Hematopoietic multipotent progenitor cell (in vitro differentiated cells): ENCODE measurements at places on chromosomes 3 and 15. TPM values are rescaled to one million over a fixed set of nuclear protein-coding genes. Genes with fewer than 3 reads are reported as not detected.

GRCh38 chr3:177683586-177683985 is 486.3 kb upstream of the TBL1XR1 start:
- no peak for DNase-seq

Gene ALDH1L1
- under 0.01 TPM for total RNA-seq

DNA sequence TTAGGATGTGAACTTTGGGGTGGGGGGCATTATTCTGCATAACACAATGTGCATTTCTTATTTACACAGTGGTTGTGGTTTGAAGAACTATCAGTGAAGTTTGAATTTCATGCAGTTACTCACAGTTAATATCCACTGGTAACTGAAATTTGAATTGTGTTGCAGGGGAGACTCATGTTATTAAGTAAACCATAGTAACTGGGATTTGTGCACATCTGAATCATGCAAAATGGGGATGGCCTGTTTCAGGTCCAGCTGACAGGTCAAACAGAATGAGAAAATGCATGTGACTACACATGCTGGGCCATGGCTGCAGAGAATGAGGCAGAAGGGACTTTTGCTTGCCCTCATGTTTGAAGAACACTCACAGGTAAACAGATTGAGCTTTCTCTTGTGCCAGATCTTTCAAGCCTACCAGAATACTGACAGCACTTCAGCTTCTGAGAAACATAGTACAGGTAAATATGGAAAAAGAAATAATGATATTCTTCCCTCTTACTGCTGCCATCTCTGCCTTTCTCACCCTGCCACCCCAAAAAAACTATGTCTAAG is 115.0 kb downstream of the POLQ start:
- DNase-seq: no peak

DNA sequence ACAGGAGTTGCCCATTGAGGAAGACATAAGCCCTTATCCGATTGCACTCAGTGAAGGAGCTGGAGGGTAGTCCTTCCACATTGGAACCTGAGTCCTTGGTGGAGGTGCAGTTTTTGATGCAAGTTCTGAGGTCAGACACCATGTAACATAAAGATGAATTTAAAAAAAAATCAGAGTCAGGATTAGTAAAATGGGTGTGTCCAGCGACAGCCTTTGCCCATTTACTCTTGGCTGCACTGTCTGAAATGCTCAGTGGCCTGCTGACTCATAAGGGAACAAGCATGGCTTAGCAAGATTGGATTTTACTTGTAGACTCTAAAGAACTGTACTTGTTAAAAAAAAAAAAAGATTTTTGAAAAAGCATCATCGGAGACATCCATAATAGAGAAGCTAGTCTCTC is 241.1 kb upstream of the TOPAZ1 start:
- no peak for DNase-seq

GRCh38 chr3:51620543-51620942 is 50.5 kb upstream of the TEX264 start:
- DNase-seq: no peak

DNA sequence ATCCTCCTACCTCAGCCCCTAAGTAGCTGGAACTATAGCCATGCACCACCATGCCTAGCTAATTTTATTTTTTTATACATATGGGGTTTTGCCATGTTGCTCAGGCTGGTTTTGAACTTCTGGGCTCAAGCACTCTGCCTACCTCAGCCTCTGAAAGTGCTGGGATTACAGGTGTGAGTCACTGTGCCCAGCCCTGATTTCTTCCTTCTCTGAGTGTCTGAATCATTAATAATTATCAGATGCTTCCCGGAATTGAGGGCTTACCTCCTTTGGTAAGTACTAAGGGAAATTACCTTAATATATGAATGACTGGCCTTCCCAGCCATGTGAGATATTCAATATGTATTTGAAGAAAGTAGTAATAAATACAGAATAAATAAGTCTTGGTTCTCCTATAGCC is 7.2 kb downstream of the CLPX start:
- no peak for DNase-seq

Gene RBM5
- total RNA-seq: 267 TPM

- no peak for DNase-seq
Observed at GRCh38 chr3:64351713-64352638, 126.7 kb upstream of the PRICKLE2 start.

DNA sequence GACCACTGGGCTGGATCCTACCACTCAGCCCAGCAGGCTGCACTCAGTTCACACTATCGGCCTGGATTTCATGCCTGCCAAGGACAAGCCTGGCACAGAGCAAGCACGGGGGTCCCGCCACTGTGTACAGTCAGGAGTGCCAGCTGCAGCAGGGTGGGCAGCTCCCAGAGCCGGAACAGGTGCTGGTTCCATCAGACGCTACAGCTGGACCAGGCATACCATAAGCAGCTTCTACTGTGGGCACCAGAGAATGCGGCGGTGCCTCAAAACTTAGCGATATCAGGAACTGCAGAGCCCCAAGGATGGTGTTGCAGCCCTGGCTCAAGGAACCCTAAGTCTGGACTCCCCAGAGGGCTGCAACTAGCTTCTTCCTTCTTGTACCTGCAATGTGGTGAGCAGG is 124.8 kb downstream of the BCHE start:
- no peak for DNase-seq

DNA sequence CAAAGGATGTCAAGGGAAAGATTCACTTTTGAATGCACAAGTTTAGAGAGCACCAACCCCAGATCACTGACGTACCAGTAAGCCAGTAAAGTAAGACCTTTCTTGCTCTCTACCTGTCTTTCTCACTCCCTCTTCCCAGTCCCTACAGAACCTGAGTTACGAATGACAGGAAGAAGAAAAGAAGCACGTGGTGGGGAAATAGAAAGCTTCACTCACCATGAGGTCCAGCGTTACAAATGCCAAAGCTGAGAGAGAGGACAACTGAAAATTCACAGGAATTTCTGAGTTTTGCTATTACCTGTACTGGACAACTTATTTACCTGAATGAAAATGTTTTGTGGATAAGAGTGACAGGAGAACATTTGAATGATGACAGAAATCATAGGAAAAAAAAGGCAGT is 133.2 kb upstream of the GBE1 start:
- DNase-seq: no peak

DNA sequence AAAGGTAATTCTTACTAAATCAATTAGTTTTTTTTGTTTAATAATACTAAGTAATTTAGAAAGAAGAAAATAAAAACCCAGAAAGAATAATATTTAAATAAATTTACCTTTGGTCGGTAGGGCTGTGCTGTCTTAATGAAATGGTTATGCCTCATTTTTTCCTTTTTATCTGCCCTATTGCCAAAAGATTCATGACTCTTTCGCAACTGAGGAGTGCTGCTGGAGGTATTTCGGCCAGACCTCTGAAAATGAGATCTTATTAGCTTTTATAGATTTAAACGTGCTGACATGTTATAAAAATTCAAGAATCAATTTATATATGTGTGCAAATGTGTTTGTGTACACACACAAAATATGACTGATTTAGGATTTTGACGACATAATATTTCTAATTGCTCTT is 67.1 kb upstream of the USP50 start:
- DNase-seq: no peak

GRCh38 chr15:52683580-52683979 is 4.4 kb upstream of the ATOSA start:
- no peak for DNase-seq

GRCh38 chr3:160948273-160948672 is 156.9 kb downstream of the B3GALNT1 start:
- no peak for DNase-seq

Gene SLC12A8
- under 0.01 TPM for total RNA-seq
